ENCODE measurements at places on chromosomes 2 and 18.
A peak's percentile ranks its signal among the peaks of the same experiment; 100 is the strongest.

- no peak for DNase-seq
These were observed 23.1 kb upstream of the TXNDC2 start for GRCh38 chr18:9862686-9863085.

- DNase-seq, result no peak
These were observed 120.5 kb downstream of the FAM124B start for GRCh38 chr2:224281374-224281773.

GRCh38 chr2:16625201-16625729 is 40.4 kb downstream of the CYRIA start:
- DNase-seq, result peak; percentile 37

GRCh38 chr2:66565291-66565690 is 130.4 kb downstream of the MEIS1 start:
- DNase-seq, result no peak

DNA sequence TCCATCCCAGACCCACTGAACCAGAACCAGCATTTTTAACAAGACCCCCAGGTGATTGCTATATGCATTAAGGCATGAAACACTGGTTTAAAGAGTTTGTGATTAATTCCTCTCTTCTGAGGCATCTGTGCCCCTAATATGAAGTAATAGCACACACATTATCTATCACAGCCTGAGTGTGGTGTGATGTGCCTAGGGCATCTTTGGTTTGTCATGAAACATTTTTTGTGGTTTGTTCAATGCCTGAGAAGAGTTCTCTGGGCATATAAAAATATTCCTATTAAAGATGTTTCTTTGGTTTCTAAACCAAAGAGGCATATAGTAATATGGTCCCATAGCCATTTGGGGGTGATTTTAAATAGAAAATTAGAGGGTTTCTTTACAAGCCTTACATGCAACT is 221.7 kb upstream of the SPOPL start:
- no peak for DNase-seq

DNA sequence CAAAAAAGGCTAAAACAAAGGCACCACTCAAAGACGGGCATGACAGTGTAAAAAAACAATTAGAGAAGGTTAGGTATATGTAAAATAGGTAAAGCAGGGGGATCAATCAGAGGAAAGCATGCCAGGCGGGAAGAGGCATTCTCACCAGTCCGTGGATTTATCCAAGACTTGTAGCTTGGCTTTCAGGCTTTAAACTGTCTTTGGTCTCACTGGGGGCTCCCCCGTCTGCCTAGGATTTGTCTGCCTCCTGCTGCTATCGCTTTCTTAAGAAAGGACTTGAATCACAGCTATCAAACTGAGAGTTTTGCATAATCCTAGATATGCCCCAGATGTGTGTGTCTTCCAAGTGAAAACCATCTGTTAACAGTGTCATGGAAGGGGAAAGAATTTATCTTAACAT is 11.1 kb upstream of the GORASP2 start:
- no peak for DNase-seq

- DNase-seq, result no peak
These were observed 17.2 kb upstream of the KLF7 start for GRCh38 chr2:207182911-207183310.

DNA sequence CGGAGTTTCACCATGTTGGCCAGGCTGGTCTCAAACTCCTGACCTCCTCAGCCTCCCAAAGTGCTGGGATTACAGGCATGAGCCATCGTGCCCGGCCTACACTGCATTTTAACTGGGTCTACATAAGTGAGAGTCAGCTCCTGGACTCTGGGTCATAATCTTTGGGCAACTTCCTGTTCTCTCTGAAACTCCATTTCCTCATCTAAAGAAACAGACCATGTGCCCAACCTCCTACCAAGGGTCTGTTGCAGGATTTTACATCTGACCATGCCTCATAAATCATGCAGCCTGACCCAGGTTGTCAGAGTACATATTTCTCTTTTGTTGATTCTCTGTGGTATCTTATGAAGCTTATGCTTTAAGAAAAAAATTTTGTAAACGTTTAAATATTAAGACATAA is 280.4 kb downstream of the ALPK2 start:
- no peak for DNase-seq

- no peak for DNase-seq
These were observed 158.0 kb downstream of the NEDD4L start for GRCh38 chr18:58201733-58202730.

DNA sequence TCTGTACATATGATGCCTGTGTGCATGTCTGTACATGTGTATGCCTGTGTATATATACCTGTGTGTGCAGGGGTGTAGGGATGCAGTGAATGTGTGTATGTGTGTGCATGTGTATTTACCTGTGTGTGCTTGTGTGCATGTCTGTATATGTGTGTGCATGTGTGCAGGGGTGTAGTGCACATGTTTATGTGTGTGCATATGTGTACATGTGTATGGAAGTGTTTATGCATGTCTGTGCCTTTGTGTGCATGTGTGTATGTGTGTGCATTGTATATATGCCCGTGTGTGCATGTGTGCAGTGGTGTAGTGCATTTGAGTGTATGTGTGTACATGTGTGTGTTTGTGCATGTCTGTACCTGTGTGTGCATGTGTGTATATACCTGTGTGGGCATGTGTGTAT is 51.0 kb upstream of the TMEM18 start:
- no peak for DNase-seq

- DNase-seq, result no peak
These were observed 484.5 kb upstream of the ZNF804A start for GRCh38 chr2:184113696-184114403.

- no peak for DNase-seq
These were observed 726.0 kb downstream of the KCNJ3 start for GRCh38 chr2:155424518-155424917.

DNA sequence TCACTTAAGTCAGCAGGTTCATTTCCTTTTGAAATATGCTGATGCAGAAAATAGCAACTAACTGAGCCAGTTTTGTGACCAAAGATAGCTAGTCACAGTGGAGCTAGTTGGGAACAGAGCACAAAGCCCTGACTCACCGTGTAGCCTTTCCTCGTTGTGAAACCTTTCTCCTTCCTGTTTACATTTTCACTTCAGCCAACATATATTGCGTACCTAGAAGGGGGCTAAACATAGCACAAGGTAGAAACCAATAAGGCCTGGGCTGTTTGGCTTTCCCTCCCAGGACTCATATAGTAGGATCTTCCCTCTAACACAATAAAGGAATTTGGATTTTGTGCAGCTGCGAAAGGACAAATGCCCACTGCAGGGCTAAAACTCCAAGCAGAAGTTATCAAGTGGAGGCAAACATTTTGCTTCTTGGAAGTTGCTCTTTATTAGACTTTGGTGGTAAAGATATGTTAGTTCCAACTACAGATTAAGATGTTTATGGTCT is 24.5 kb upstream of the LPIN2 start:
- peak; percentile 94 for DNase-seq

DNA sequence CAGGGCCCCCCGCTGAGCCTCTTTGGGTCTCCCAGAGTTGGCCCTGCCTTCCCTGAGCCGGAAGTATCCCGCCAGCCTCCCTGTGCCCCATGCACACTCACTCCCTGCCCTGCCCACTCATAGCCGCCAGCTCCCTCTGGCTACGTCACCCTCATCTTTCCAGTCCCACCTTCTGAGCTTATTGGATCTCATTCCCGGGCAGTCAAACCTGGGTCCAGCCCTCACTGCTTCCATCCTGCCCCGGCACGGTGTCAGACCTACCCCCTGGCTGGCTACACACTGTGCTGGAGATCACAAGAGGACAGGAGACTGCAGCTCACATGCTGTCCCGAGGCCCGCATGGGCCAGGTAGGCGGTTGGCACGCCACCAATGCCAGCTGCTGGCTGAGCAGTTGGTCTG is 147.2 kb downstream of the ASB1 start:
- no peak for DNase-seq

GRCh38 chr2:157459486-157459885 is 15.6 kb upstream of the CYTIP start:
- no peak for DNase-seq

DNA sequence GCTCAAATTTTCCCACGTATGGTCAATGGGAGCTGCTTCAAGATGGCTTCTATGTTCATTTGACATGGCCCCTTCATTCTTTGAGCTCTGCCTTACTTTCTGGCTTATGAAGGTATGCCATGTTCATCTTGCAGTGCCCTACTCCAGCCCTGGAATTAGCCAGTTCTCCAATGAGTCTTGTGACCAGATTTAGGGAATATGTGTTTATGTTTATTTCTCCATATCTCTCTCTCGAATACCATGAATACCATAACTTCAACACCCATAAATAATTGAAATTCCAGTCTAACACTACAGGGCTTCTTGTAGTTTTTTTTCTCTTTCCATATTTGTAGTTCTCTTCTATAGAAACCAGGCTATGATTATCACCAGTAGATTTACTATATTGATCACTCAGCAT is 39.7 kb downstream of the EPB41L5 start:
- DNase-seq, result peak; percentile 33

GRCh38 chr2:110157153-110157793 is 41.7 kb upstream of the MALL start:
- peak; percentile 69 for DNase-seq

GRCh38 chr2:168796090-168796577 is 6.3 kb upstream of the NOSTRIN start:
- no peak for DNase-seq

GRCh38 chr2:177733322-177733855 is 339.2 kb downstream of the PDE11A start:
- no peak for DNase-seq

GRCh38 chr2:120525056-120526046 is 179.4 kb downstream of the INHBB start:
- DNase-seq, result no peak

DNA sequence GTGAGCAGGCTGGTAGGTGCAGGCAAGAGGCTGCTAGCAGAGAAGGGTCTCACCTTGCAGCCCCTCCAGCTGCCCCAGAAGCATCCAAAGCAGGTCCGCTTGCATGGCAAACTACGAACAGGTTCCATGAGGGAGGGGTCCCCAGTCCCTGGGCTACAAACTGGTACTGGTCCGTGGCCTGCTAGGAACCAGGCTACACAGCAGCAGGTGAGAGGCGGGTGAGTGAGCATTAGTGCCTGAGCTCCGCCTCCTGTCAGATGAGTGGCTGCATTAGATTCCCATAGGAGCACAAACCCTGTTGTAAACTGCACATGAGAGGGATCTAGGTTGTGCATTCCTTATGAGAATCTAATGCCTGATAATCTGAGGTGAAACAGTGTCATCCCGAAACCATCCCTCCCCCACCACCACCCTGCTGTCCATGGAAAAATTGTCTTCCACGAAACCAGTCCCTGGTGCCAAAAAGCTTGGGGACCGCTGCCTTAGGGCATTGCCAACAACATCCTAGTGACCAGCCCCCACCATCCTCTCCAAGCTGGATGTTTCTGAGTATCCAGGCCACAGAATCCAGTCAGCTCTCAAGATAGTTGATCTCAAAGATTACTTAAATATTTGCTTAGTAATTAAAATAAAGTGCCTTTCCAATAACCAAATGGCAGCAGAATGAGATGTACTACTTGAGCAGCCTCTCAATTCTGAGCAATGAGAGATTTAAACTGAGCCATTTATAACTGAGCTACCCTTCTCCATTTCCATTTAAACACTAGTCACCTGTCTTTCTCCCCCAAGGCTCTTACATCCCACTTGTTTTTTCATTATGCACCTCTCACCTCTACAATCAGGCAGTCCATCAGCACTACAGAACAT is 32.4 kb downstream of the LRP2 start:
- no peak for DNase-seq

DNA sequence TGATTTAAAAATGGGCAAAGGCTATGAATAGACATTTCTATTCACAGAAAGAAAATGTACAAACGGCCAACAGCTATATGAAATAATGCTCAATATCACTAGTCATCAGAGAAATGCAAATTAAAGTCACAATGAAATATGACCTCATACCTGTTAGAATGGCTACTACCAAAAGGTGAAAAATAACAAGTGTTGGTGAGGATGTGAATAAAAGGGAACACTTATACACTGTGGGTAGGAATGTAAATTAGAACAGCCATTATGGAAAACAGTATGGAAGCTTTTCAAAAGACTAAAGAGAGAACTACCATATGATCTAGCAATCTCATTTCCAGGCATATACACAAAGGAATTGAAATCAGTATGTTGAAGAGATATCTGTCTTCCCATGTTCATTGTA is 118.9 kb upstream of the SPOPL start:
- DNase-seq, result no peak

DNA sequence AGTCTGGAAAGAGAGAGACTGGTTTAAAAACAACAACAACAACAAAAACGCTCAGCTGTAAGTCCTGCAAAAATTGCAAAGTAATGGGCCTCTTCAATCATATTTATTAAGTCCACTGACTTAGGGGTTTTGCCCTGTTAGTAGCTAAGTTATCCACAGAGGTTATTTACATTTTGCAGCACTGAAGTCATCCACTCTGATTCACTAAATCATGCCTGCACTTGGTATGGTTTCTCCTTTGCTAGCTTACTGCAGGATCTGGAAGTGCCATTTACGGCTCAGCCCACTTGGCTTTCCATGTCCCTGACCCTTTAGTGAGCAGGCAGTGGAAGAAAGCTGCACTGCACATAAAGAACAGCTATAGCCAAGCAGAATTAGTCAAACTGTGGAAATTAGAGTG is 484.4 kb downstream of the NRXN1 start:
- peak; percentile 77 for DNase-seq

- DNase-seq, result peak; percentile 56
These were observed 3.9 kb upstream of the TNS1 start for GRCh38 chr2:218006741-218007140.

DNA sequence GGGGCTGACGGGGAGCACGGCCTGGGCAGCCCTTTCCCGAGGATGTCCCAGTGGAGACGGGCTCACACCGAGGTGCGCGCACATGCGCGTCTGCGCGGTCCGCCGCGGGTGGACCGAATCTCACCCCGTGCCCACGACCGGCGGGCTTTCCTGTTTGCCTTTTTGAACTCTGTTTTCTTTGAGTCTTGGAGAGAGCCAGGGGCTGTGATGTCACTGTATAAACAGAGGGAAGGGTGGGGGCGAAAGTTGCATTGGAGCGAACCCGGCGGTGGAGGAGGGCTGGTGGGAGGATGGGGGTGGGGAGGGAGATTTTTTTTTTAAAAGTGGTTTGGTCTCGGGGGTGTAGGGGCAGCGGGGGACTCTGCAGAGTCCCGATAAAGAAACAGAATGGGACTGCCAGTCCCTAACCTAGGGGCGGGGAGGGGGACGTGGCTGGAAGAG is 141.2 kb upstream of the CTAGE1 start:
- DNase-seq, result peak; percentile 84

GRCh38 chr2:12089001-12089400 is 342.6 kb downstream of the LPIN1 start:
- no peak for DNase-seq

DNA sequence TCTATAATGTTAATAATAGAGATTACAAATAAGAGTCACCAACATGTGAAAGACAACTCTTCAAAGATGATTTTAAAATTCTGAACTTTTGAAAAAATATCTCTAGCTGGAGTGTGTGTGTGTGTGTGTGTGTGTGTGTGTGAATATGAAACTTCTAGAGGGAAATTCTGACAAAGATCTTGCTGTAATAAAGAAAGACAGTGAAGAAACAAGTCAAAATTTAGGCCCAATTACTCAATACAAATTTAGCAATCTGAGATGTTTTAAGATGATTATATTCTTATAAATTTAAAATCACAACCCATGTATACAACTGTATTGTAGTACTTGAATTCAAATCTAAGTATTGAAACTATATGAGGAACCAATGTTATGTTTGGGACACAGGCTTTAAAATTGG is 57.2 kb upstream of the UGP2 start:
- no peak for DNase-seq
